Ovary (tissue), 10 donors: ENCODE measurements at places on chromosomes 11 and 22. TPM values are rescaled to one million over a fixed set of nuclear protein-coding genes. Genes with fewer than 3 reads are reported as not detected.

DNA sequence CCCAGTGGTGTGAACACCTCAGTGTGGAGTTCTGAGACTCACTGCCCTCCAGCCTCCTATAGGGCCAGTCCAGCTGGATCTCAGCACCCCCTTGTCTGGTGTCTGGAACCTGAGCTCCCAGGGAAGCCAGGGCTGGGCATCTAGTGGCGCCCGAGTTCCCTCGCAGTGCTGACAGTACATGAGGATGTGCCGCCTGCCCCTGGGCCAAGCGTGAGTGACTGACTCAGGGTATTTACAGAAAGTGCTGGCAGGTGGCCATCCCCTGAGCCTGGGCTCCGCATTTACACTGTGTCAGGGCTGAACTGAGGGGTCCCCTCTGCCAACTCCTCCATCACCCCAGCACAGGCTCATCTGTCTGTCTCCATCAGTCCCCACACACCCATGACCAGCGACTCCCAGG lies 185.3 kb downstream of the BRD1 start:
- no peaks in the 10 kb centered on the region for H3K36me3 ChIP-seq
- no peak for DNase-seq
- H3K4me1 ChIP-seq, result no peaks in the 10 kb centered on the region
- H3K4me3 ChIP-seq, result no peak overlapping the region
- H3K27ac ChIP-seq, result no peak overlapping the region

GRCh38 chr22:22408731-22409696 lies 99.5 kb downstream of the ZNF280B start:
- H3K27me3 ChIP-seq, result no peaks in the 10 kb centered on the region
- H3K4me3 ChIP-seq, result no peak overlapping the region
- DNase-seq, result no peak
- no peaks in the 10 kb centered on the region for H3K36me3 ChIP-seq

GRCh38 chr11:126408901-126409619 lies 53.6 kb downstream of the ST3GAL4 start:
- H3K36me3 ChIP-seq, result no peaks in the 10 kb centered on the region
- H3K4me3 ChIP-seq, result no peak overlapping the region
- no peaks in the 10 kb centered on the region for H3K27me3 ChIP-seq
- H3K4me1 ChIP-seq, result peaks cover 14% of the 10 kb centered on the region
- H3K27ac ChIP-seq, result no peak overlapping the region

OR5A1 gene
- not detected for total RNA-seq

IL18 gene
- 1.7 TPM for total RNA-seq

OR51B2 gene
- 0.35 TPM for total RNA-seq

PHF5A gene
- 32.0 TPM for total RNA-seq

RASGRP2 gene
- total RNA-seq, result 8.0 TPM

GAS2 gene
- total RNA-seq, result 4.3 TPM
